Pulmonary artery endothelial cell (primary cell): ENCODE measurements at places on chromosomes 1 and 21.
A peak's percentile ranks its signal among the peaks of the same experiment; 100 is the strongest.

DNA sequence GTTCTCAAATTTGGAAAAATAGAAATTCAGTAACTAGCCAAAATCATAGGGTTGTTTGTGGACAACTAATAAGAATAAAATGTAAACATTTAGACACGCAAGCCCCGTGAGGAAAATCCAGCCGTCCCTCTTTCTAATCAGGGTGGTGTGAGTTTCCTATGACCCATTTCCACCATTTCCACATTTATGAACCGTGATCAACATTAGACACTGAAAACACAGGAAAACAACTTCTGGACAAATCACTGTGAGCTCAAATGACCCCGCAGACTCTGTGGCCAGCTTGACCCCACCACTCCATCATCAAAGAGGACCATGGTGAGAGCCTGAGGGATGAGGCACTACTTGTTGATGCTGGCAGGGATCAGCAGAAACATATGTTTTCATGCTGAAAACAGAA, 101.0 kb downstream of the SIM2 start:
- DNase-seq: peak; percentile 1

DNA sequence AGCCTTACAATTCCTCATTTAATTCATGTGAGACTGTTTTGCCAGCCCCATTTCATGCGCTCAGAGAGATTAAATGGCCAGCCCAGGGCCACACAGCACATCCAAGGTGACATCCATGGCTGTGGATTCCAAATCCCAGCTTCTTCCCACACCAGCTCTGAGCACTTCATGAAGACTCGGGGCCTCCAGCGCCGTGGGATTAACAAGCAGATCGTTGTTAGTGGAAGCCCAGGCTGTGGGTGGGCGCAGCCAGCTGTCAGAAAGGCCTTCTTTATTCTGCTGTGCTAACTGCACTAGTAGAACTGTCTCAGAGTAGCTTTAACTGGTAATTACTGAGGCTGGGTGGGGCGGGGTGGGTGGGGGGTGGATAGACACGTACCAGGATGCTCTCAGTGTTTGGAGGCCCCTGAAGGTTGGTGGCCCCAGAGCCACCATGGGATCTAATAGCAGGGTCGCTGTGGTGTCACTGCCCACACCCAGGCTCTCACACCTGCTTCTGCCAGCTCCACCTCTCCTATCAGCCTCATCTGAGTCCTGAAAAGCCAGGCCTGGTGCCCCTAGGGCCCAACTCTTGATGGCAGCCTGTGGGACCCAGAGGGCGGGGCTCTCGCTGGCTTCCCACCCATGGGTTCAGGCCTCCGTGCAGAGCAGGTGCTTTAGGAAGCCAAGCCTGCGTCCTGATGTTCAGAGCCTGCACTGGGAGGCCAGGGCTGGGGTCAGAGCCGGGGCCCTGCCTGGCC, 3.4 kb downstream of the BMP8A start:
- no peak for DNase-seq

GRCh38 chr1:247331172-247331524, 519 bp downstream of the ZNF496 start:
- no peak for DNase-seq

GRCh38 chr1:238779716-238780115, 606.7 kb upstream of the CHRM3 start:
- DNase-seq: no peak

DNA sequence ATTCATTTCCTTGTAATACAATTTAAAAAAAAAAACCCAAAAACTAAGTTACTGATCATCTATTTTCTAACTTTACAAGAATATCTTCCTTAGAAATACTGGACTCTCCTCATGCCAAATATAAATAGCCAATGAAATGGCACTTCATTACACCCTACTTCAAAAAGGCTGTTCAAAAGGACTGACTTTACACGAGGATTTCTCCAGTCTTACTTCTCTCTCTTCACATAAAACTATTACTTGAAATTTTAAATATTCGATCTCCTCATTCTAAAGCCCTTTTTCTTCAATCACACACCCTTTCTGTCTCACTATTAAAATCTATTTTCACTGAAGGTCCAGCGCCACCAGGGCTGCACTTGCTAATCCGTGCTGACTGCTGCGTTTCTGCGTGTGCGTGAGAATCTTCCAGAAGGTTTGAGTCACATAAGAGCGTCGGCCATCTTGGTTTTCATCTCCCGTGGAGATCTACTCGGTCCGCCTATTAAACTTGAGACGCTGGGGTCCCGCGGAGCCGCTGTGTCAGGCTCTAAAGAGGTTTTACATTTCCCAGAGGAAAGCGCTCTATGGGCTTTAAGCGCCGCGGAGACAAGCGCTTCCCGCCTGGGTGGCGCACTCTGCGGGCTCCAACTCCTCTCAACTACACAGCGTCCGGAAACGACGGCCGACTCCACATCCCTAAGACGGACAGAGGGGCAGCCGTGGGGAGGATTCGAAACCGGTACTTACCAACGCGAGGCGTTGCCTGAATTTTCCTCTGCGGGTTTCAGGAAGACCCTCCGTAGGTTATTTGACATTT, 631 bp downstream of the LRIF1 start:
- DNase-seq: peak; percentile 71

GRCh38 chr1:3944578-3945125, 44.6 kb upstream of the C1orf174 start:
- DNase-seq: no peak

GRCh38 chr1:4126731-4127591, 226.9 kb upstream of the C1orf174 start:
- no peak for DNase-seq

DNA sequence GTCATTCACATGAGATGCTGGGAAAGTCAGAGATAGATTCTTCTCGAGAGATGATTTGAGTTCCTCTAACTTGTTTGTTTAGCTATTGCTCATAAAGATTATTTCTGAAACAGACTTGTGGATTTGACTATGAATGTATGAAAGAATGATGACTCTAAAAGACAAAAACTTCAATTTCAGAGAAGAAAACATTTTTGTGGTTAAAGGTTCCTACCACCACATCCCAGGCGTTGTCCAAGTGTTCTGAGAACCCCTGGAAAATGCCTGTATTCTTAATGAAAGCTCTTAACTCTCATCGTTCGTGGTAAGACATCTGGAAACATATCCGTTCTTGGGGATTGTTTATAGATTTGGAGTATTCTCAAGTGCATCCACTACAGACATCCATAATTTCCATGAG, 228.7 kb downstream of the BARHL2 start:
- DNase-seq: no peak
